ENCODE measurements at places on chromosomes 16 and 17.

DNA sequence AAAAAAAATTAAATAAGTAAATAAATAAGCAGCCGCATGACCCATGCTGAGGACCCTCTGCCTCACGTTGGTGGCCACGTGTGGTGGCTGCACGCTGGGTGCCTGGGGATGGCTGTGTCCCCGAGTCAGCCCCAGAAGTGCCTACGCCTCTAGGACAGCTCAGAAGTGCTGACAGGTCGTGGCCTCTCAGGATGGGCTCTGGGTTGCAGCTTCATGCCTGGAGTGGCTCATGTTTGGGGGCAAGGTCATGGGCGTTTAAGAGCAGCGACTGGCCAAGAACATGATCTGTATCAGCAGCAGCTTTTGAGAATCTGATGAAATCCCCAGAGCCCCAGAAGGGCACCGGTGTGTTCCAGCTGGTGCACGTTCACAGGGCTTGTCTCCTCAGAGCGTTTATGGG, 26.8 kb upstream of the CAPN15 start:
- no peak for DNase-seq

GRCh38 chr16:77387815-77388209, 47.0 kb downstream of the ADAMTS18 start:
- DNase-seq: no peak

DNA sequence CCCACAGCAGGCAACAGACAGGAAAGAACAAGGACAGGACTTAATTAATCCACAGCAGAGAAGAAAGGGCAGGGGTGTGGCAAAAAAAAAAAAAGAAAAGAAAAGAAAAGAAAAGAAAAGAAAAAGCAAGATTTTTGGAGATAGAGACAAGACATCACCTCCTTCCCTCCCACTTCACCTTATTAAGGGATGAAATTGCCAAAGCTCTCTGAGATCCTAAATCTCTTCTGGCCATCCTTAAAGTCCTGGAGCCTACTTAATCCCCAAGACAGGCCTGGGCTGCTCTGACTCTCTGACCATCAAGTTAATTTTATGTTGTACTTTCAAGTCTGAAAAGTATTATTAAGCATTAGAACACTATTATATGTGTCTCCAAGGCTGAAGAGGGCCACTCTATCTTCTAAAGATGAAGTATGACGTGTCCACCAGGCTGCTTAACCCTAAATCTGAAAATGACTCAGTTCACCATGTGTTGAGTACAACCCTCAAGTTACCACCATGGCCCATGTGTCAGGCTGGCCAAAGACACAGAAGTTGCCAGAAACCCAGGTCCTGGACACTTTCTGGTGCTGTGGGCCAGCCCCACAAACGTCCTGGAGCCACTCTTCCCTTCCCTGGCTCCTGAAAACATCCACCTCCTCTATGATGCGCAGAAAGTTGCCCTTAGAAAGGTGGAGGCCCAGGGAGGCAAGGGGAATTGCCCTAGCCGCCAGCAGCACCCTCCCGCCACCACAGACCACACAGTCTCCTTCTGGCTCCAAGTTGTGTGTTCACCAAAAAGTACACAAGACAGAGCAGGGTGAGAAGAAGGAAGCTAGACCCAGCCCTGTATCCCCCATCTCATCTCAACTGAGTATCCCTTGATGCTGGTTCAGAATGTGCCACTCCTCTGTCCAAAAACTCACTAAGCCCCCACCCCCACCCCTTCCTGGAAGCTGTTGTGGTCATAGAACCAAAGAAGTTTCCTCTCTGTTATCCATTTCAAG, 2.7 kb downstream of the SOCS1 start:
- no peak for DNase-seq

- DNase-seq: no peak
Observed at GRCh38 chr16:67068212-67068753, 39.3 kb downstream of the CBFB start.

DNA sequence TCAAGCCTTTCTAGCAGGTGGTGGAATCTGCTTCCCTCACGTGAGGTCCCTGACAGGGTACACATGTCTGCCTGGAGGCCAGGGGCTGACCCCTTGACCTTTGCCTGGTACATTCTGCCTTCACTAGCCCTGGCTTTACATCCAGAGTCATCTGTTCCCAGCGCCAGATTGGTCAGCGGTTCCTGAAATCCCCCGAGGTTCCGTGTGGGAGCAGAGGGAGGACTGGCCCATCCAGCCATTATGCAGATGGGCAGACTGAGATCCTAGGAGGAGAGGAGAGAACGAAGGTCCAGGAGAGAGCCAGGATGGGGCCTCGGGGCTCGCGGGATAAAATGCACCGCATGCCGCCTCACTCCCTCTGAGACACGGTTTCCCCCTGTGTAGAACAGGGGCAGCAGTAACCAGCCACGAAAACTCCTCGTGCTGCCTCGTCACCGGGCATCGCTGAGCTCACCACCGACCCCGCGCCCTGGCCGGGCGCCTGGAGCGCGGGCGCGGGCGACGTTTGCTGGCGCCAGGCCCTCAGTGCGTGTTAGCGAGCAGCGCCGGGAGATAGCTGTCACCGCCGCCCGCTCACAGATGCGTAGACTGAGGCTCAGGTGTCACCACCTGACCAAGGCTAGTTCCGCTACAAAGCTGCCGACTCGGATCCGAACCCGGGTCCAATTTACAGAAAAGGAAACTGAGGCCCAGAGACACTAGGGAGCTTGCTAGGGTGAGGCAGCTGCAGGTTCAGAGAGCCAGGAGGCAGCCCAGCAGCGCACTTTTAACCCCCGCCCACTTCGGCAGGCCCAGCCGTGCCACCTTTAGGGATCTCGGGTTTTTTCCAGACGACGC, 811 bp upstream of the MAP2K3 start:
- no peak for DNase-seq

- DNase-seq: no peak
Observed at GRCh38 chr16:89084814-89085612, 8.6 kb upstream of the ACSF3 start.

DNA sequence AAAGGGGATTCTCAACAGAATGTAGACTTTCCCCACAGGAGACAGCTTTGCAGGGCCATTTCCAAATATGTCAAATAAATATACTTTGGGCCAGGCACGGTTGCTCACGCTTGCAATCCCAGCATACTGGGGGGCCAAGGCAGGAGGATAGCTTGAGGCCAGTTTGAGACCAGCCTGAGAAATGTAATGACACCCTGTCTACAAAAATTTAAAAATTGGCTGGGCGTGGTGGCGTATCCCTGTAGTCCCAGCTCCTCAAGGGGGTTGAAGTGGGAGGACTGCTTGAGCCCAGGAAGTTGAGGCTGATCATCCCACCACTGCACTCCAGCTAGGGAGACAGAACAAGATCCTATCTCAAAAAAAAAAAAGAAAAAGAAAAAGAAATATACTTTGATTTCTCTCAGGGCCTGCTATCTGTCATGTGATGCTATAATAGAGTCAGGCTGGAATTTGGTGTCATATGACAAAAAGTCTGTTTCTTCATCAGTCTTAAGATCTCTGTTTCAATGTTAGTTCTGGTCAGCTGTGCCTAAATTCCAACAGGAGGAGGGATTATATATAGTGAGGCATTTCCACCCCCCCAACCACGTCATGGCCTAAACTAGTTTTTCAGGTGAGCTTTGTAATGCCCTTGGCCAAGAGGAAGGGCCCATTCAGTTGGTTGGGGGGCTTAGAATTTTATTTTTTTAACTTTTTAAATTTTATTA, 4.3 kb upstream of the ZDHHC7 start:
- no peak for DNase-seq

GRCh38 chr16:88923450-88923849, 53.6 kb downstream of the CBFA2T3 start:
- DNase-seq: no peak

DNA sequence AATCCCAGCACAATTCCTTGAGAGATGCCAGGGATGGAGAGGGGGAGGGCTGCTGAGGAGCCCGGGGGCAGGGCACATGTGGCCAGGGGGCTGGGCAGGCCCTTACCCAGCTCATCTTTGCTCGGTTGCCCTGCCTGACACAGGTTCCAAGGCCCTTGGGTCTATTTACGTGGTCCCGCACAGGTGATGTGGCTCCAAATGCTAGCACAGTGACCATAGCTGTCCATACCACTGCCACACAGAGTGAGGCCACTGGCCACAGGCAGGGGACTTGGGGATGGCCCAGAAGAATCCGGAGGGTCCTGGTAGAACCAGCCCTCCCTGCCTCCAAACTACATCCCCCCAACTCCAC, 10.0 kb upstream of the PRR29 start:
- no peak for DNase-seq

- peak; percentile 16 for DNase-seq
Observed at GRCh38 chr17:60392845-60393702, 1.1 kb upstream of the USP32 start.

- no peak for DNase-seq
Observed at GRCh38 chr16:78900044-78900811, 700.3 kb downstream of the MAF start.

- no peak for DNase-seq
Observed at GRCh38 chr16:56889206-56889605, 24.2 kb downstream of the SLC12A3 start.

DNA sequence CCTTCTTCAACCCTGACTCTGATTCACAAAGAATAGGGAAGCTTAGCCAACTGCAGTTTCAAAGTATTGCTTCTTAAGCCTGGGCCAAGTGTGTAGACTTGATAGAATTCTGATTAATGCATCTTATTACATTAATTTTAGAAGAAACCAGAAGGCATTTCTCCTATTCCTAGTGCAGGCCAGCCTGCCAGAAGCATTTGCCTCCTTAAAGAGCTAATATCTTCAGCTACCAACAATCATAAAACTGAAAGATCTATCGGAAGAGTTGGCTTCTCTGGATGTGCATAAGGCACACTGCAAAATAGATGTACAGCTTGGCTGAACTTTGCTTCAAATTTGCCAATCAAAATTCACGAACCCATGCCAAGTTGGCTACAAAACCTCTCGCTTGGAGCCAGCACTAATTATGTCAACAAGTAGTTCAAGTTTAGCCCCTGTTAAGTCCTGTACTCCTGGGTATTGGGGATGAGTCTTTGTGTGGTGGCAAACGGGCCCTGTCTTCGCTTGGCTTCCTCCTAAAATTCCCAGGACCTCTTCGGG, 717.8 kb downstream of the WWOX start:
- no peak for DNase-seq

GRCh38 chr17:58283674-58284612, 3.2 kb upstream of the MPO start:
- no peak for DNase-seq

DNA sequence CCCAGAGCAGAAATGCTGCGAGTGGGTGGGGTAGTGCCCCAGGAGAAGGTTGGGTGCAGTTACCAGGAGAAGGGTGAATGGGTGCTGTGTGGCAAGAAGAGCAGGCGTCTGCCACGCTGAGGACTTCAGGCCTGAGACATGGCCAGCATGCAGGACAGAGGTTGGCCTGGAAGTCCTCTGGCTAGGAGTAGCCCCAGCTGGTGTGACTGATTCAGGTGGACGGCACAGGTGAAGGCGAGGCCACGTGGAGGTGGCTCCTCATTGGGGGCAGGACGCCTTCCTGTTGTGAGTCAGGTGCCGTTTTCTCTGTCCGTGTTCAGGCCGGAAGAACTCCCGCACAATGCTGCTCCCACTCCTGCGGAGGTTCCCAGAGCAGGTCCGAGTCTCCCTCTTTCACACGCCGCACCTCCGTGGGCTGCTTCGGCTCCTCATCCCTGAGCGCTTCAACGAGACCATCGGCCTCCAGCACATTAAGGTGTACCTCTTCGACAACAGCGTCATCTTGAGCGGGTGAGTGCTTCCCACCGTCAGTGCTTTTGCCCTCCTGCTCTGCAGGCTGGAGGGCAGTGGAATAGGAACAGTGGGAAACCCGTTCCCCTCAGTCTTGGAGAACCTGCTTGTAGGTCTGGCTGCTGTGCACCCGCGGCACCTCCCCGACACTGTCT, 20.7 kb downstream of the PGS1 start:
- no peak for DNase-seq

- peak; percentile 35 for DNase-seq
Observed at GRCh38 chr17:7673239-7673638, 14.1 kb downstream of the TP53 start.

DNA sequence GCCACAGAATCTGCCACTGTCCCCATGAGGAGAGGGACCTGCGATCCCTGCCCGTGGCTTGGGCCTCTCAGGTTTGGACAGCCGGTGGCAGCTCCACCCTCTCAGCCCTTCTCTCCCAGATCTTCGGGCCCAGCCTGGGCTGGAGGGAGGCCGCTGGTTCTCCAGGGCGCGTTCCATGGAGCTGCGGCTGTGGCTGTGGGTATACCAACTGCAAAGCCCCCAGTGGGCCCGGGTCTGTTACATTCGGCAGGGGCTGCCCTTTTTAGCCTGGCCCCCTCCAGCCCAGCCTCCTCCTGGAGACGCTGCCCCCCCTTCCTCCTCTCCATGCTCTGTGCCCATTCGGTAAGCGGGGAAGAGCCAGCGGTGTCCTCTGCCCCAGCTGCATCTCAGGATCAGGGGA, 64.7 kb upstream of the ZNF469 start:
- no peak for DNase-seq

DNA sequence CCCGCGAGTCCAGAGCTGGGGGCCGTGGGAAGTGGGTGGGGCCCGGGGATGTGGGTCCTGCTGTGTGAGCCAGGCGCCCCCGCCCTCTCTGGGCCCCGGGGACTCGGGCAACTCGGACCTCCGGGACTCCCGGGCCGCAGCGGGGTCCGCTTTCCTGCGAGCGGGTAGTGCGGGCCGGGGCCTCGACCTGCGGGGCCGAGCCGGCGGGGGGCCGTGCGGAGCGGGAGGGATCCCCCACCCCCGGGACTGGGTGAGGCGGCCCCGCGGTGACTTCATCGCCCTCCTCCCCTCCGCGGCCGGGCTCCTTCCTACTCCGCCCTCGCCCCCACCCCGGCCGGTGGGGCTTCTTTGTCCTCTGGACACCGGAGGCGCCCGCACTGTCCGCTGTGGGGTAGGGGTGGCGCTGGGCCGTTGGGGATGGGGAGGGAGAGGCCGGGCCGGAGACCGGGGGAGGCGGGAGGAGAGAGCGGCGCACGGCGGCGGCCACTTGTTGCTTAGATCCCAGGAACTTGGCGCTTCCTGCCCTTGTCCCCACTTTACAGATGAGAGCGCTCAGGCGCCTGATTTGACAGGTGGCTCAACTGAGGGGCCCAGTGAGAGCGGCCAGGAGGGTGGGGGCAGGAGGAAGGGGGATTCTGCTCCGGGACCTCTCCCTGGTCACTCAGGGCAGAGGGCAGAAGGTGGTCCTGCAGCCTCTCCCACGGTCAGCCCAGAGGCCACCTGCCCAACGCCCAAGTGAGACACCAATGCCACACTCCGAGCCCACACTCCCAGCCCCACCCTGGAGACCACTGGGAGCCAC, 874 bp downstream of the CMTM3 start:
- peak; percentile 34 for DNase-seq

GRCh38 chr17:80152081-80152702, 5.3 kb upstream of the EIF4A3 start:
- no peak for DNase-seq

DNA sequence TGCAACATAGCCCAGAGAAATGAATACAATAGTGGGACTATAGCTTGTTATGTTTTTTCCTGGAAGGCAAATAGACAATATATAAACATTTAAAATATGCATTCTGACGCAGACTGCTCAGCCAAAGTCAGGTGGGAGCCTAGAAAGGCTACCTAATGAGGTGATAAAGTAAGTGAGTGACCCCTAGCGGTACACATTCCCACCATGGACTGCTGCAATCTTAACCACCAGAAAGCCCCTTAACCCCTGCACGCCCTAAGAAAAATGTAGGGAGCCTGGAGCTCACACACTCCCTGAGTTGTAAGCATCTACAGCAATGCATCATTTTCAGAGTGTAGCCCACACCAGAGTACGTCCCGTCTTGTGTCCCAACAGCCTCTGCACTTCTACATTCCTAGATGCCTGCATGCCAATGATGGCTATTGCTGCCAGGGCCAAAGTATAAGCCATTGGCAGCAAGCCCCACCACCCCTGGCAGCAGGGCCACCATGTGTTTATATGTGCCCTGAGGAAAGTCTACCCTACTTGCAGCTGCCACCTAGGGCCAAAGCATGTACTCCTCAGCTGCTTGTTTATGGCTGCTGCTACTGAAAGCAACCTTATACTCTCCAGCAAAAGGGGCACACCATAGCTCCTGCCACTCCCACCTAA, 127.6 kb downstream of the KIF2B start:
- no peak for DNase-seq

Data from activated T-cell treated with anti-CD3 and anti-CD28 coated beads for 48 hours (primary cell).